Fibroblast of lung (primary cell): ENCODE measurements at places on chromosomes 6 and 20. TPM values are rescaled to one million over a fixed set of nuclear protein-coding genes. Genes with fewer than 3 reads are reported as not detected.

Gene DHX35
- total RNA-seq = 11.4 and 11.8 TPM in 2 replicates

Gene C20orf141
- total RNA-seq = not detected in 2 replicates

Gene C6orf52
- 0.26 and 0.33 TPM in 2 replicates for total RNA-seq

Gene TPMT
- total RNA-seq = 12.8 and 17.5 TPM in 2 replicates

Gene ROS1
- under 0.01 TPM in 2 replicates for total RNA-seq

Gene NMBR
- total RNA-seq = under 0.01 TPM in 1 of 2 replicates, not detected in the other

Gene CD24
- total RNA-seq = 0.17 and 0.26 TPM in 2 replicates

Gene KIAA0408
- total RNA-seq = 1.3 and 2.8 TPM in 2 replicates

Gene PBOV1
- total RNA-seq = not detected in 2 replicates

Gene VWA7
- total RNA-seq = under 0.01 and 0.66 TPM in 2 replicates

Gene FIG4
- 26.5 and 38.3 TPM in 2 replicates for total RNA-seq

Gene PNPLA1
- total RNA-seq = not detected in 2 replicates

Gene KCNK17
- total RNA-seq = not detected in 2 replicates

Gene PKHD1
- total RNA-seq = not detected in 2 replicates

Gene SEL1L2
- not detected in 2 replicates for total RNA-seq

Gene FGD2
- total RNA-seq = not detected in 2 replicates

Gene MYO6
- 14.4 and 24.9 TPM in 2 replicates for total RNA-seq

Gene RCAN2
- 5.6 and 11.7 TPM in 2 replicates for total RNA-seq

Gene MRAP2
- total RNA-seq = under 0.01 and 0.17 TPM in 2 replicates

Gene SAMD5
- 3.1 and 4.0 TPM in 2 replicates for total RNA-seq

Gene CASP8AP2
- 12.8 and 13.4 TPM in 2 replicates for total RNA-seq

Gene DEFB119
- total RNA-seq = not detected in 2 replicates

Gene MAS1
- not detected in 2 replicates for total RNA-seq

Gene HLA-G
- total RNA-seq = not detected in 2 replicates

Gene CSTF1
- 28.8 and 31.2 TPM in 2 replicates for total RNA-seq

Gene MED23
- total RNA-seq = 24.7 and 27.4 TPM in 2 replicates

Gene POU5F1
- under 0.01 TPM in 2 replicates for total RNA-seq

Gene C6orf15
- total RNA-seq = not detected in 2 replicates

Gene FRMD1
- not detected in 2 replicates for total RNA-seq

Gene NDUFAF4
- total RNA-seq = 7.4 and 8.1 TPM in 2 replicates

Gene AVP
- total RNA-seq = not detected in 2 replicates

Gene SCAF8
- 24.1 and 30.9 TPM in 2 replicates for total RNA-seq

Gene ME1
- total RNA-seq = 22.1 and 44.3 TPM in 2 replicates

Gene GLP1R
- not detected in 2 replicates for total RNA-seq

Gene EFCAB8
- total RNA-seq = under 0.01 and 0.26 TPM in 2 replicates

Gene MOG
- not detected in 2 replicates for total RNA-seq
